ENCODE measurements at places on chromosomes 6 and 20.

DNA sequence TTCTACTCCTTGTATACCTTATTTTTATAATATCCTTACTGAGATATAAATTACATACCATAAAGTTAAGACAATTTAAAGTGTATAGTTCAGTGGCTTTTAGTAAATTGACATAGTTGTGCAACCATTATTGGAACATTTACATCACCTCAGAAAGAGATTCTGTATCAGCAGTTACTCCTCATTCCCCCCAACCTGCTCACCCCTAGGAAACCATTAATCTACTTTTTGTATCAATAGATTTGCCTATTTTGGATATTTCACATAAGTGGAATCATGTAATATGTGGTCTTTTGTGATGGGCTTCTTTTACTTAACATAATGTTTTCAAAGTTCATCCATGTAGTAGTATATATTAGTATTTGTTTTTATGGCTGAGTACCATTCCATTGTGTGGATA lies 51.3 kb downstream of the CDC5L start:
- DNase-seq, result no peak

GRCh38 chr20:56750430-56750829 lies 121.3 kb downstream of the TFAP2C start:
- DNase-seq, result no peak

DNA sequence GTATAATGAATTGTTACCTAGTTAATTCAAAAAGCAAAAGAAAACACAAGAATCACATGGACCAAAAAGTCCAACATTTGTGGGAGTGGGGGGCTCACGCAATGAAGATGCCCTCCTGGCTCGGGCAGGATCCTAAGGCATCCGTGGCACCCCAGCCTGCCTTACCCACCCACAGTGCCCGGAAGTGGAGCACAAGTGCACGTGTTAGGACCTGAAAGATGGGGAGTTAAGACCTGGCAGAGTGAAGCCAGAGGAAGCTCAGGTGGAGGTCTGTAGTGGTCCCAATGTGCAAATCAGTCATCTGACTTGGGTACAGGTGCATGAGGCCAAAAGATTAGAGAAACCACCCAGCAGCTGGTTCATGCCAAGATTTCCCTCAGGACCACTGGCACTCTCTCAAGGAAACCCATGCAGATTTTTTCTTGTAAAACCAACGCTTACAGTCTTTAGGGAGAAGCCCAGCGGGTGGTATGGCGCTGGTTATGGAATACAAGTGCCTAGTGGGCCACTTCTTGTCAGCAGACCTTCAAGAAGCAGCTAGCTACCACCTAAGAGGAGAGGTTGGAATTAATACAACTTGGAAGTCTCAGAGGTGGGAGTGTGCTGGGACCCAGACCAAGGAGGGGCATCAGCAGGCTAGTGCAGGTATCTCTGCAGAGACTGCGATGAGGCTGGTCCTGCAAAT lies 42.1 kb downstream of the BFSP1 start:
- DNase-seq, result no peak

DNA sequence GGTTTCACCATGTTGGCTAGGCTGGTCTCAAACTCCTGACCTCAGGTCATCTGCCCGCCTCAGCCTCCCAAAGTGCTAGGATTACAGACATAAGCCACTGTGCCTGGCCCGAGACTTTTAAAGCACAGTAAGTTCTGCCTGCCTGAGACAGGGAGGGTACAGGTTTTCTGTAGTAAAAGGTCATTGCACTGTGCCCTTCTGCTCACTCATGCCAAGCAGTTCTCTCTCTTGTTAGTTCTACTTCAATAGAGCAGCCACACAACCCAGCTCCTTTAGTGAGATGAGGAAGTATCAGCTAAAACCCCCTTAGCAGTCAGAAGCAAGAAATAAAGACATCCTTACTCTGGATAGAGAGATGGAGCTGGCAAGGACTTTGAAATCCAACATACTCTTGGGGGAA lies 52.4 kb upstream of the ARMH2 start:
- no peak for DNase-seq

All from HS-5 (cell line).